Immature natural killer cell (primary cell): ENCODE measurements at places on chromosomes 7 and 10. TPM values are rescaled to one million over a fixed set of nuclear protein-coding genes. Genes with fewer than 3 reads are reported as not detected.

Gene TUBGCP2
- polyA plus RNA-seq, result 44.3 TPM

Gene OPN1SW
- polyA plus RNA-seq, result not detected

Gene GPRIN2
- polyA plus RNA-seq, result not detected

Gene PNLIP
- not detected for polyA plus RNA-seq

Gene KEL
- not detected for polyA plus RNA-seq

Gene SSC4D
- polyA plus RNA-seq, result not detected

Gene MALRD1
- not detected for polyA plus RNA-seq

Gene PPP3CB
- 8.7 TPM for polyA plus RNA-seq

Gene THSD7A
- not detected for polyA plus RNA-seq

Gene SEMA3E
- polyA plus RNA-seq, result not detected

Gene PWWP2B
- 4.0 TPM for polyA plus RNA-seq

Gene AKR1C8
- polyA plus RNA-seq, result not detected

Gene CASD1
- 16.2 TPM for polyA plus RNA-seq

Gene ZMYND11
- polyA plus RNA-seq, result 58.9 TPM

Gene NDUFA5
- 89.2 TPM for polyA plus RNA-seq

Gene C7orf33
- polyA plus RNA-seq, result not detected

Gene ZNF518A
- polyA plus RNA-seq, result 14.9 TPM

Gene LIPA
- polyA plus RNA-seq, result 120 TPM

Gene ANKRD16
- 3.2 TPM for polyA plus RNA-seq

Gene FEZF1
- polyA plus RNA-seq, result not detected

Gene CNTNAP2
- polyA plus RNA-seq, result not detected

Gene CXCL12
- not detected for polyA plus RNA-seq

Gene PLXDC2
- 5.1 TPM for polyA plus RNA-seq

Gene GIMAP4
- 158 TPM for polyA plus RNA-seq
